ENCODE measurements at places on chromosomes 13 and 19.
A peak's percentile ranks its signal among the peaks of the same experiment; 100 is the strongest.

DNA sequence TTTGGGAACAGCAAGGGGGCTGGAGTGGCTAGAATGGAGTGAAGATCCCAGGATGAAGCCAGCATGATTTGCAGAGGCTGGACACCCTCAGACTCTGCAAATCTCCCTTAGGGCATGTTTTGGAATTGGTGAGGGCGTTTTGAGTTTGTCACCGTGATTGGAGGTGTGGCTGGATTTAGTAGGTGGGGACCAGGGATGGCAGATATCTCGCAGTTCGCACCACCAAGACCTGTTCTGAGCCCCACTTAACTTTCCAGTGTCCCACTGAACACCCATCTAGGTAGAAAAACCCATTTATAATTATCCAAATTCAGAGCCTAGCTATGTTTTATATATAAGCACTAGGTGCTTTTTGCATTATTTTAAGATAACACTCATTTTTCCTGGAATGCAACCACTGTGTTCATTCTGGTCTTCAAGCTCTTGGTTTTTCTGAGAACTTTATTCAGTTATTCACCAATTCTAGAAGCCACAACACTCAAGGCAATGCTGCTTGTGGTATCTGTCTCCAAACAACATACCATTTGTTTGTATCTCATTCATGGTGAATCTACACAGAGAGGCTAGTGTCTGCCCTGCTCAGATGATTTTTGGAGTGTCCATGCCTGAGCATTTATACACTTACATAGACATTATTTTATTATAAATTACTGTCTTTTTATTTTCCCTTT is 3.0 kb upstream of the NANOS2 start:
- no peak for DNase-seq

DNA sequence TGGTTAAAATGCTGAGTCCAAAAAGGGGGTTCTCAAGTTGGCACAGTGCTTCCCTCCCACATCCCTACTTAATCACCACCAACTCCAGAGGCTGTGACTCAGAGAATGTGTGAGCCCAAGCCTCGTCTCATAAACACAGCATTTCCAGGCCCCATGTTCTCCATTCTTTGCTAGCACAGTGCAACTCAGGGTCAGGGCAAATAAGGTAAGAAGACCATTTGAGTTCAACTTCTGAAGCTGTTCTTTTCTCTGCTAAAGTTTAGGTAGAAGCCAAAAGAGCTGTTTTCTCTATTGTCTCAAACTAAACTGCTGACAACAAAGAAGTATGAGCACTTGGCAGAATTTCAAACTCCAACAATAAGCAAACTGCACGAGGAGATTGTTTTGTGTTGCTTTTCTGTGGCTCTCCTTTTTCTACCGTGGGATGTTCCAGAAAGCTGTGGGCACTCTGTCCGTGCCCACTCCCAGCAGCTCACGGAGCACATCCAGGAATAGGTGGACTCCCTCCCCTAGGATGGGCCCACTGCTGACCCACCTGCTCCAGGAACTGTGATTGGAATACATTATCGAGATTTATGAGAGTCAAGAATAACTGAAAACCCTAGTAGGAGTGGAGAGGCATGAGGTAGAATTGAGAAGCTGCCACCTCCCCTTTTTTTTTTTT is 494.3 kb downstream of the COG6 start:
- DNase-seq: no peak

DNA sequence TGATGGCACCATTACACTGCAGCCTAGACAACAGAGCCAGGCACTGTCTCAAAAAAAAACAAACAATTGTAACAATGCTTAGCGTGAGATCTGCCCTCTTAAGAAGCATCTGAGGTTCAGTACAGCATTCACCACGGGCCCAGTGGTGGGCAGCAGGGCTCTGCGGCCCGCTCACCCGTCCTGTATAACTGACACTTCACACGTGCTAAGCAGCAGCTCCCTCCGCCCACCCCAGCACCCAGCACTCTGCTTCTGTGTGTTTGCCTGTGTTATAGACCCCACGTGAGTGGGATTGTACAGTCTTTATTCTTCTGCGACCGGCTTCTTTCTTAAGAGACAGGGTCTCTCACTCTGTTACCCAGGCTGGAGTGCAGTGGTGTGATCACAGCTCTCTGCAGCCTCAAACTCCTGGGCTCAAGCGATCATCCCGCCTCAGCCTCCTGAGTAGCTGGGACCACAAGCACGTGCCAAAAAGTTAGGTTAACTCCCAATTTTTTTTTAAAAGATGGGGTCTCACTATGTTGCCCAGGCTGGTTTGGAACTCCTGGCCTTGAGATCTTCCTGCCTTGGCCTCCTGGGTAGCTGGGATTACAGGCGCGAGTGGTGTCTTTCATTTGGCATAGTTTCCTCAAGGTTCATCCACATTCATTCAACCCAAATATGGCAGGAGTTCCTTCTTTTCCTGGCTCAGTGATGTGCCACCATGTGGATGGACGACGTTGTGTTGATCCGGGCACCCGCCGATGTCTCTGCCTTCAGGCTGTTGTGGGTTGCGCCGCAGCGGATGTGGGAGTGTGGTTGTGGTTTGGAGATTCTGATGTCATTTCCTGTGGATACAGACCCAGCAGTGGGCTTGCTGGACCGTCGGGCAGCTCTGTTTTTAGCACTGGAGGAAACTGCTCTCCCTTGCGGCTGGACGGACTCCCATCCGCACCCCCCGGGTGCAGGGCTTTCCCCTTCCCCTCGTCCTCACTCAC is 170.0 kb downstream of the KDM4B start:
- DNase-seq: peak; percentile 88

DNA sequence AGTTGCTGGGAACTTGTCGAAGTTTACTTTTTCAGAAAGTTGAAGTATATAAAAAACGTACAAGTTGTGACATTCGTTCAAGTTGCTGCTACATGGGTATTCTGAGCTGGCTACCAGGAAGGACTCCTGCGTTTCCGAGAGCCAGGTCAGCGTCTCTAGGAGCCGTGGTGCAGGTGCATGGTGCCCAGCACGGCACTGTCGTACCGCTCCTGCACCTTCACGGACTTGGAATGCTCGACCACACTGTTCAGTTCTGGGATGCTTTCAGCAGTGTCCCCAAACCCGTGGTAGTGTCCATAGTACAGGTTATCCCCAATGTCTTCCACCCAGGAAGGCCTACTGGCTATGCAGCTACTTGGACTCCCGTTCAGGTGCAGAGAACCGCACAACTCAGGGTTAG is 35.4 kb downstream of the ANKRD10 start:
- no peak for DNase-seq

DNA sequence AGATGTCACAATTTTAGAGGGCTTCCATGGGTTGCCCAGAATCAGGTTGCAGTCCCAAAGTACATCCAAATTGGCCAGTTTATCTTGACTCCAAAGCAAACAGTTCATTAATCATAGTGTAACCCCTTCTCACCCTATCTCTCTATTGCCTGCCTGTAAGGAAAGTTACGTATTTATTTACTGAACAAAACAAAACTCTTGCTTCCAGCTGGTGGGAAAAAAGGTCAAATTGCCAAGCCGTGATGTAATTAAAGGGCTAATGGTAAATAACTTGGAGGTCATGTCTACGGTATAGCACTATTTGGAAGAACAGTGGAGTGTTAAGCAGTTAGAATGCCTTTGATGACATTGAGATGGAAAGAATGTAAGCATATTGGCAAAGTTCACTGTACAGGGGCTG is 214.0 kb downstream of the DLEU7 start:
- DNase-seq: no peak

- DNase-seq: no peak
Measured at GRCh38 chr19:35932291-35932936, 3.8 kb upstream of the LRFN3 start.

DNA sequence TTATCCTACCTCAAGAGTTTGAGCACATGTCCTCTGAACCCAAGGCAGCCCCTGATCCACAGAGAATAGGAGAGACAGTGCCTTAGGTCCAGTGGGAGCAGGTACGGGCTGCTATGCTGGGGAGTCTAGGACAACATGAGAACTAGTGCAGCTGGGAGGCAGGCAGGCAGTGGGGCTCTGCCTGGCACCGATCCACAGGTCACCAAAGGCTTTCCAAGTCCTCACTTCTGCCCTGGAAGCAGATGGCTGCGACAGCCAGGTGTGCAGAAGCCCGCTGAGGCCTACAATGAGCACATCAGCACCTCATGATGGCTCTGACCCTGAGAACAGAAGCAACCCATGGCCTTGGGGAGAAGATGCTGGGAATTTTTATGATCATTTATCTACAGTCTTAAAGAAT is 29.8 kb upstream of the EPHX3 start:
- DNase-seq: no peak

DNA sequence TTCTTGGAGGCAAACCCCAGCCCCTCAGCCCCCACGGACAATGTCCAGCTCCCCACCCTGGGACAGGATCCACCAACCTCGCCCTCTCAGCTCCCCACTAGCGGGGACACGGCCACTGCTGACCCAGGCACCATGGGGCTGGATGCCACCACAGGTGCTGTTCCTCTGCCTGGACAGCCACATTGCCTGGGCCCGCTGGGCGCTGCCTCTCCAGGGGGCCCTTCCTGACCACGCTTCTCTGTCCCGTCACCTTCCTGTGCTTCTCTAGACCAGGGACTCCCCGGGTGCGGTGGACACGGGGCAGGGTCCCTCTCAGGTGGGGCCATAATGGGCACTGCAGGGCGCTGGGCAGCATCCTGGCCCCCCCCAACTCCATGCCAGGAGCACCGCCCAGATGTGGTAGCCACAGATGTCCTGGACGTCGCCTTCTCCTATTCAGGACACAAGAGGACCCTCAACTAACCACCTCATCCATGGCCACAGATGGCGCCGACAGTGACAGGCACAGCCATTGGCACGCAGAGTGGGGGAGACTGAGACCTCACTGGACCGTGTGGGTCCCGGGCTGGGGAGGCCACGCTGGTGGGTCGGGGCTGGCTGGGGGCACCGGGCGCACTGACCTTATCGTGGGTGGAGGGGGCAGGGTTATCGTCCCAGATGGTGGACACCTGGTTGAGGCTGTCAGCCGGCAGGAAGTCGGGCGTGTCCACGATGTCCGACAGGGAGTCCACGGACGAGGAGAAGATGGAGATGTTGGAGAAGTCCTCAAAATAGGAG is 23.4 kb downstream of the GPX4 start:
- no peak for DNase-seq

DNA sequence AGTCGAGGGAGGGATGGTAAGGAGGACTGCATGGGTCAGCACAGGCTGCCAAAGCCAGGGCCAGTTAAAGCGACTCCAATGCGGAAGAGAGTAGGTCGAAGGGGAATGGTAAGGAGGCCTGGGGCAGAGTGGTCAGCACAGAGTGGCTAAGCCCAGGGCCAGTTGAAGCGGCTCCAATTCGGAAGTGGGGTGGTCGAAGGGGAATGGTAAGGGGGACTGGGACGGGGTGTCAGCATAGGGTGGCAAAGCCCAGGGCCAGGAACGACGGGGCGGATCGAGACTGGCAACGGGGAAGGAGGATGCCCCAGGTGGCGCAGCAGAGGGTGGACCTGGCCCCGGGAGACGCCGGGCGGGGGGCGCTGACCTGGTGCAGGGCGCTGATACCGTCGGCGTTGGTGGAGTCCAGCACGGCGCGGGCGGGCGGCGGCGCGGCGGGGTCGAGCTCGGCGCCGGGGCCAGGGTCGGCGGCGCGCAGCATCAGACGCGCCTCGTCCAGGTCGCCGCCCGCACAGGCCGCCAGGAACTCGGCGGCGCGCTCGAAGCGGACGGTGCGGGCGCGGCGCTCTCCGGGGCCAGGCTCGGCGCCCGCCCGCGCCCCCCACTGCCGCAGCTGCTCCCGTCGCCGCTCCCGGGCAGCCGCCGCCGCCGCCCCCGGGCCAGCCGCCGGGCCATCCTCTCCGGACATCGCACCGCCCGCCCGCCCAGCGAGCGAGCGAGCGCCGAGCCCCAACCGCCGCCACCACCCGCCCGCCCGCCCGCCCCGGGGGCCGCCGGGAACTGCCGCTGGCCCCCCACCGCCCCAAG is at the start of gene PPP1R12C:
TSS of gene PPP1R12C (minus strand) at position 779 of the 804 bp plus-strand sequence. CDS start at position 685, 94 bp downstream.
- no peak for DNase-seq

- peak; percentile 16 for DNase-seq
Measured at GRCh38 chr13:91722267-91722884, 324.0 kb downstream of the GPC5 start.

- no peak for DNase-seq
Measured at GRCh38 chr13:26541678-26542568, 15.6 kb upstream of the WASF3 start.

DNA sequence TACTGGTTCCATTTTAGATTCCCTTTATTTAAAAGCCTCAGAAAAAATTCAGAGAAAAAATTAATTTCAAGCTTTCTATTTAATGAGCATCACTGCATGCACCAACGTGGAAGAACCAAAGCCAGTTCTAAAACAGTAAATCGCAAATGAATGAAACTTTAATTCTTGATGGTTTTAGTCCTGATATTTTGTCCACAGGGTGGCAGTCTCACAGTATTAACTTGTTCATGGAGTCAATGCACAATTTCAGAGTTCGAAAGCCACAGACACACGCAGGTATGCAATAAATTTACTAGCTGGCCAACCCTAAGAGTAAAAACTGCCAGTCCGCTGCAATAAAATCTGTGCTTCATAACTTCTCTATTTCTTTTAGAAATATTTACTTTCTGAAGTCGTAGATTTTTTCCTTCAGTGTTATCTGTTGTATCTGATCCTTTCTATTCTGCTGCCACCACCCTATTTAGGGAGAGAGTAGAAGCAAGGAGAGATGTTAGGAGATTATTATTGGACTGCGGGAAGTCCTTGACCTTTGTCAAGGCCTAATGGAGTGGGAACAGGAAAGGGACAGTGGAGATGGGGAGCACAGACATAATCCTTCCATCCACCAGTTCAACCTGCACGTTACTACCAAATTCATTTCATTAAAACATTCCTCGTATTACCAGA is 7.0 kb upstream of the WBP4 start:
- no peak for DNase-seq

- DNase-seq: no peak
Measured at GRCh38 chr19:4368128-4368820, 24.9 kb downstream of the MPND start.

DNA sequence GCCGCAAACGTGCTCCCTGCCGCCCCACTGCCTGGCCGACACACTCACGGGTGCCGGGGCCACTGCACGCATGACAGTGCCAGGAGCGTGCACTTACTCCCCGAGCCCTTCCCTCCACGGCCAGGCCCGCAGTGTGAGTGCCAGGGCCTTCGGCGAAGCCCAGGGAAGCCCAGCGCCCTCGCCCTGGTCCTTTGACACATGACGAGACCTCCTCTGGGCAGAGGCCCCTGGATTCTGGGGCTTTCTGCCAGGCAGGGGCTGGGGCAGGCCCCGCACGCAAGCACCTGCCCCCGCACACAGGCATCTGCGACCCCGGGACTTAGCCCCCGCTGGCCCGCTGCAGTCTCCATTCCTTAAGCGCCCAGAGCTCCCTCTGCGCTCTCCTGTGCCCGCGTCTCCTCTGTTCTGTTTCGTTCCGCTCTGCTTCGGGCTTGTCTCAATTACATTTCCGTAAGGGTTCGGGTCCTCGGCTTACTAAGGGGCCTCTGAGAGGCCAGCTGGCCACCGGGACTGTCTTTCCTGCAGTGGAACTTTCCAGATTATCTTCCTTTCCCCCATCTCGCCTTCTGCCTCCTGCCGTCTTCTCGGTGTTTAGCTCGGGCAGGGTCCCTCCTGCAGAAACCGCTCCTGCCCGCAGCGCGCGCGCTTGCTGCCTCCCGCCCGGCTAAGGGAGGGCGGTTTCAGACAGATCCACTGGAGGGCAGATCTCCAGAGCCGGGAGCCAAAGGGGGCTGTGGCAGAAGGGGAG is 98.8 kb downstream of the ING1 start:
- no peak for DNase-seq
